ENCODE measurements at places on chromosomes 5 and 9.
A peak's percentile ranks its signal among the peaks of the same experiment; 100 is the strongest.

GRCh38 chr9:37650873-37651768 is at the start of gene FRMPD1:
TSS of gene FRMPD1 (plus strand) at chr9:37650954. CDS start at chr9:37692642, 41,688 bp downstream.
- DNase-seq, result no peak

GRCh38 chr9:113585085-113585442 is 121.5 kb downstream of the RGS3 start:
- no peak for DNase-seq

- DNase-seq, result no peak
Observed at GRCh38 chr9:83999141-83999918, 18.7 kb downstream of the RMI1 start.

GRCh38 chr9:30235068-30235467 is 2149.4 kb upstream of the ACO1 start:
- DNase-seq, result no peak

DNA sequence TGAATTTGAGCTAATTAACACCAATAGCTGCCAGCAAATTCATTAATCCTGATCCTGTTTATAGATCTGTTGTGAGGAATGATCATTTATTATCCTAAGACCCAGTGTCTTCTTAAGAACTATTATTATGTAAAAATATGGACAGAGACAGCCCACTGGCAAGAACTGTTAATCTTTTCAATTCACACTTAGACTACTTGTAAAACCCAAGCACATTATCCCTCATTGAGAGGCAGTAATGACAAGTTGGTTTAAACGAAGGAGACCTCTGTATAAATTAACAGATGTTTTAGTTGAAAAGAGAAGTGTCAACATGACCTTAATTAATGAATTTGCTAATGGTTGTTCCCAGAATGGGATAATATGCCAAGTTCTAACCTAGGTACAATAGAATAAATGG is 270.3 kb upstream of the IZUMO3 start:
- no peak for DNase-seq

DNA sequence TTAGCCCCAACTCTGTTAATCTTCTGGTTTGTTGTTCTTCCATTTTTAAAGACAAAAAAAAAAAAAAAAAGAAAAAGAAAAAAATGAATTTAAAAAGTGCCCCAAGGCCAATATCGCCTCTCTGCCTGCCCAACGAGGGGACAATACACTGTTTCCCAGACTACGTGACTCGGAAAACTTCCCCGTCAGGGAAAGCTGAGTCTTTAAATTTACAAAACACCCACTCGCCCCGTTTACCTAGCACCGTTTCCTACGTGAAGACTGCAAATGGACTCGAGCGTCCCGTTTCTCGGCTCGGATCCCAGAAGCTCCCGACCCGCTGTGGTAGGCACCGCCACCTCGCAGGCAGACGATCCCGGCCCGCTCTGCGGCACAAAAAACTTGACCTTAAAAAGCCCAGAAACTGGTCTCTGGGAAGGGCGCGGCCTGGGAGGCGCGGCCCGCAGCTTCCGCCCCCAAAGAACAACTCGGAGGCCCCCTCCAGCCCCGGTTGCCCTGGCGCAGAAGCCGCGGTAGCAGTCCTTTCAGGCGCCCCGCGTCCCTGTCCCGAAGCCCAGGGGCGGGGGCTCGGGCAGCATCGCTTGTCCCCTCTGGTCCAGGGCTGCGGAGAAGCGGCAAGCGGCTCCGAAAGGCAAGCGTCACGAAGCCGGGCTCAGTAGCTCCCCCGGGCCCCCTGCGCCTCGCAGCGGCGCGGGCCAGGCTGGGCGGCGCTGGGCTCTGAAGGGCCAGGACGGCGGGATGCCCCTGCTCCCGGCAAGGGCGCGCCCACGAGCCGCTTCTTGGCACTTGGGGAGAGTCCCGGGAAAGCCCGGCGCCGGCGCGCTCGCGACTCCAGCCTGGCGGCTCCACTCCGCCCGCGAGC is at the start of gene GCNT4:
TSS of gene GCNT4 (minus strand) at position 367 of the 862 bp plus-strand sequence. CDS start 22,521 bp downstream, outside the sequence.
- DNase-seq, result no peak

DNA sequence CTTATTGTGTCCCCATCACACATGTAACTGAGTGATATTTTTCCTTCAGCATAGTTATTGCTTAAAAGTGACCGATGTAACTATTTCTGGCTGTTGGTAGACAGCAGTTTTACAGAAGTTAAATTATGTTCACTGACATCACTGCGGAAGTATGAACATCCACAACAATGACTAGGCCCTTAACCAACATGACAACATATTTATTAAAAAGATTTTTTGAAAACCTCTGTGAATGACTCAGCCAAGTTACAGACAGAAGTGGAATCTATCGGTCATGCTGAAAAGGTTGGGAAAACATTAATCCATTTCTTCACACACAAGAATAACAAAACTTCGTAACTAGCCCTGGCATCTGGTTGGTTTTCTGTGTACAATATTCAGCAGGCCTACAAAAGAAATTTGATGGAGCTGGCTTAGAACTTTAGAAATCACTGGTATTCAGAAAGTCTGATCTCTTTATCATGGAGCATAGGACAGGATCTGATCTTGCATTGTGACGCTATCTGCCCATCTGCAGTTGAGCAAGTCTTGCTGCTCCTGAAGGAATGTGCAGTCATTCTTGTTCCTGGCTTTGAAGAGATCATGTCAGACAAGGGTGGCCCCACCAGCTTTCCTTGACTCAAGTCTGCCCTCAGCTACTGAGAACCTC is 6.5 kb downstream of the GLIS3 start:
- no peak for DNase-seq

DNA sequence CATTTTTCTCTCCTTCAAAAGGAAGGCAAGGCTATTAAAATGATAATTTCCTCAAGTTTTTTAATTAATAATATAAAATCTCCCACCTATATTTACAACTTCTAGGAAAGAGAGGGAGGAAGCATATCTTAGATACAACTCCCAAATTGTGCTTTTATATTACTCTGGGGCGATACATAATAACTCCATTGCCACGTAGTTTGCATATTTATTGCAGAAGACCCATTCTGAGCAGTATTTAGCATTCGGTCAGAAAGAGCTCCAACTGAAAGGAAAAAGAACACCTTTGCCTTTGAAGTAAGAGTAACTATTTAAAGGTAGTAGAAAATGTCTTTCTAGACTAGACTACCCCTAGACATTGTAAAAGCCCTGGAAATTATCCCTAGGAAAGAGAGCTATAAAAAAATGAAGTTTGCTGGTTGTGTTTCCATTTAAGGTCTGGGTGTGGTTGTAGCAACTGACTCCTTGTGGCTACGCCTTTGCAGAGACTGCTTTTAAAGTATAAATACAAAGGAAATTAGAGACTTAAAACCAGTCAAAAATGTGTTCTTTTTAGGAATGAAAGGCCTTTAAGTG is 566.1 kb downstream of the ZNF608 start:
- DNase-seq, result no peak

GRCh38 chr5:43034591-43034968 is 5.5 kb downstream of the ANXA2R start:
- DNase-seq, result no peak

- no peak for DNase-seq
Observed at GRCh38 chr5:168608386-168608785, 29.2 kb upstream of the PANK3 start.

- DNase-seq, result no peak
Observed at GRCh38 chr5:124878583-124879342, 132.3 kb upstream of the ZNF608 start.

GRCh38 chr5:2562036-2562435 is 189.4 kb downstream of the IRX2 start:
- DNase-seq, result no peak

DNA sequence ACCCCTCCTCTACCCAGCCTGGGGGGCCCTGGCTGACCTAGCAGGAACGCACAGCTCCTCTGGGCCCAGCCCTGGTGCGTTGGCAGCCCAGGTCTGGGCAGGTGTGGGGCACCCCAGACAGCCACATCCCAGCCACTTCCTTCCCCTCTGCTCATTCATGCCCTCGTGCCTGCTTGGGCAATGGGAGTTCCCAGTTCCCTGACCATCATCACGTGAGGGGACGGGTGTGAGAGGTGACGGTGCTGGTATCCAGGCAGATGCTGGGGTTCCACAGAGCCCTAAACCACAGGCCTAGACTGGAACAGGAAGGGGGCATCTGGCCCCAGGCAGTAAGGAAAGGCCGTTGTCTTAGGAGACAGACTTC is 8.4 kb downstream of the RALGDS start:
- peak; percentile 71 for DNase-seq

- DNase-seq, result peak; percentile 32
Observed at GRCh38 chr5:150412319-150413175, at the start of gene CD74. TSS of gene CD74 (minus strand) at chr5:150412910. CDS start at chr5:150412749, 161 bp downstream.

DNA sequence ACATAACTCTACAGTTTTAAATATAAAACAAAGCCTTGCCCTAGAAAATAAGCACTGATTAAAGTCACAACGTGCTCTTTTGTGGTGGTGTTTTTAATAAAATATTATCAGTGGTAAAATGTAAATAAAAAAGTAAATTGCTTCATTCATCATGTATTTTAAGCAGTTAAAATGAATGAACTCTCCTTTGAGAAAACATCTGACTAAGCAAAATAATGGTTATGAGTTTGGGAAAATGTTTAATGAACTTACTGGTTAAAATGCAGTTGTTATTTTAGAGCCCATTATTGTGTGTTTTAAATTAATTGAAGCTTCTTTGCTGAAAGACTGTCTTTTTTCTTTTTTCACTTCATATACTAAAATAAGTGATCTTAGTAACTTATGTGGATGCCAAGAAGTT is 1007.5 kb upstream of the ARRDC3 start:
- no peak for DNase-seq

GRCh38 chr5:76527685-76528161 is 95.5 kb downstream of the F2RL2 start:
- DNase-seq, result no peak

DNA sequence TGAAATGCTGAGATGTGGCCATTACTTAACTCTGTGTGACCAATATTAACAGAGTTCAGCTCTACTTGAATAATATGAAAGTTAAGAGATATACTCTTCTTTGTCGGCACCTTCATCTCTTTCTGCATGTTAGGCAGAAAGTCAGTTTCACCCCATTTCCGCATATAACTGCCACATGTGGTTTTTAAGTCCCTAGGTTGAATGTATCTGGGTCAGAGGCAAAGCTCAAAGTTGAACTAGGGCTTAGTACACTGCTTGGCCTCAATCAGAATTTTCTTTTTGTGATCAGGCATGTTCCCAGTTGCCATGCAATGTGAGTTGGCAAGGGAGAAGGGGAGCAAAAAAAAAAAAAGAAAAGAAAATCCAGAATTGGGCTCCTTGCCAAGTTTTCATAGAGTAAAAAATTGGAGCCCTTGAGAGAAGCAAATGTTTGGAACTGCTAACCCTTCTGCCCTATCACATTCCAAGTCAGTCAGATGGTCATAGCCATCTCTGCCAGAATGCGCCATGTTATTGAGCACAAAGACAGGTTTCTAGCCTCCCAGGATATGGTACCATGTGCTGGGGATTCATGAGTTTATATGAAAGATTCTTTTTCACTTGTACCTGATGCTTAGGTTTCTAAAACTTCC is 251.2 kb upstream of the RORB start:
- DNase-seq, result no peak

DNA sequence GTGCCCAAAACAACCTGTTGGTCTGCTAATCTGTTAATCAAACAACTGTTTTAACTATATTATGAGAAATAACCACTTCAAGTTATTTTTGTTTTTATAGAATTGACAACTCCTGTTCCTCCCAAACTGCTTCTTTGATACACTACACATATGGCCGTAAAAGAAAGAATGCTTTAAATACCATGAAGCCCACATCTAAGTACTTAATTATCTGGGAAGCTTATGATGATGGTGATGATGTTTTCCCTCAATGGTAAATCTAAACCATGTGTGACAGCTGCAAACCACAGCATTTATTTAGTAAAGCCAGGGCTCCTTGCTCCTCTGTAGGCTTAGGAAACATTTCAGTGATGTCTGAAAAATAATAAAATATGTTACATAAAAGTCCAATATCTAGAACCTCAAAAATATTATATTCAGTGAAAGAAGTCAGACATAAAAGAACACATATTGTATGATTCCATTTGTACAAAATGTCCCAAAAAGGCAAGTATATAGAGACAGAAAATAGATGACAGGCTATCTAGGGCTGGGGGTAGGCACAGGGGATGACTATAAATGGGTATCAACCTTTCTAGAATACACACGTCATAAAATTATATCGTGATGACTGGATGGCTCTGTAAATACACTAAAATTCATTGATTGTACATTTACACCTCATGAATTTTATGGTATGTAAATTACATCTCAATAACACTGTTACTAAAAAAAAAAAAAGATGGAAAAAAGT is 154.1 kb downstream of the EFNA5 start:
- DNase-seq, result no peak

GRCh38 chr5:131299465-131299864 is 35.6 kb downstream of the CDC42SE2 start:
- no peak for DNase-seq

- DNase-seq, result no peak
Observed at GRCh38 chr5:35083150-35083549, 35.4 kb upstream of the AGXT2 start.

DNA sequence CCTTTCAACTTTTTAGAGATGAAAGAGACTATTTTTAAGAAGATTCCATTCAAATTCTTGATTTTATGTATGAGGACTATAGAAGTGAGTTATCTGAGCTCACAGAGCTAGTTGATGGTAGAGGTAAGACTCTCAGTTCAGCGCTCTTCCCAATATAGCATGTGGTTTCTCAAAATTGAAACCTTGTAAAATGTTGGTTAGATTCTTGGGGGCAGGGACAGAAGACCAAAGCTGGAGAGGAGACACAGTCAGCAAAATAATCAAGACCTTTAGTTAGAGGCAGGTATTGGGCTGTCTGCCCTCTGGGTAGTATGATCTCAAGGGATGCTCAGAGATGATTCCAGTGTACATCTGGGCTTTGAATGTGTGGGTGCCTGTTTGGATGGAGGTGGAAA is 246.4 kb downstream of the SH3GL2 start:
- no peak for DNase-seq

GRCh38 chr9:116987721-116988485 is 300.8 kb downstream of the TRIM32 start:
- no peak for DNase-seq

DNA sequence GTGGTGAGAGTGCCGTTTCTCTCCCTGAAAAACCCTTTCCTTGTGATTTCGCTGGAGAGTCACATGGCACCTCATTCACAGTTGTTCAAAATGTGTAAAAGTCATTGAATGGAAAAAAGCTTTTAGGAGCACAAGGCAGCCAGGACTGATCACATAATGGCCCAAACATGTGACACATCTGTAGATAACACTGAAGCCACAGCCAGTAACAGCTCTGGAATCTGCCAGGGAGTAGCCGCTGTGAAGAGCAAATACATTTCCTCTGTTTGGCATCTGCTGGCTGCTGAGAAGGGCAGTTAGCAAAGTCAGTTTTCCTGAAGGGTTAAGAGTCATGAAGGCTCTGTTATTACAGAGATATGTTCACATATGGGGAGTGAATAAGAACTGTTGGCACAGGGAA is 271.8 kb downstream of the NNT start:
- no peak for DNase-seq

GRCh38 chr9:36074055-36074454 is 37.3 kb downstream of the RECK start:
- DNase-seq, result no peak

DNA sequence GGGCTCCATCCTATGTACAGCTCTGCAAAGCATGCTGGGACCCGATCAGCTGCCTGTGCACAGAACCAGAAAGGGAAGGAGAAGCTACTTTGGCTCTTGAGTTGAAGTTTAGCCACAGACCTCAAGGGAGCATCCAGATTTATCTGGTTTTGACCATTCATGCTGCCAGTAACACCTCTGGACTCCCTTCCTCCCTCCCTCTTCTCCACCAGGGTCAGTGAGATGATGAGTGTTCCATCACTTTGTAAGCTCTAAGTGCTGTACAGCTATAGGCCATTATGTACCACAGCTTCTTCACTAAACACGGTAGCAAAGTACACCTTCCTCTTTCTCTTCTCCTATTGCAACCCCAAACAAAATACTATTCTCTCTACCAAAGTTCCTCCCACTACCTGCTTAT is 77.9 kb downstream of the GLIS3 start:
- no peak for DNase-seq

Data from gastrocnemius medialis (tissue), 4 donors.